ENCODE measurements at places on chromosomes 2 and 18.
A peak's percentile ranks its signal among the peaks of the same experiment; 100 is the strongest.

- DNase-seq = no peak
Measured at GRCh38 chr2:123163398-123163797, 861.7 kb upstream of the CNTNAP5 start.

DNA sequence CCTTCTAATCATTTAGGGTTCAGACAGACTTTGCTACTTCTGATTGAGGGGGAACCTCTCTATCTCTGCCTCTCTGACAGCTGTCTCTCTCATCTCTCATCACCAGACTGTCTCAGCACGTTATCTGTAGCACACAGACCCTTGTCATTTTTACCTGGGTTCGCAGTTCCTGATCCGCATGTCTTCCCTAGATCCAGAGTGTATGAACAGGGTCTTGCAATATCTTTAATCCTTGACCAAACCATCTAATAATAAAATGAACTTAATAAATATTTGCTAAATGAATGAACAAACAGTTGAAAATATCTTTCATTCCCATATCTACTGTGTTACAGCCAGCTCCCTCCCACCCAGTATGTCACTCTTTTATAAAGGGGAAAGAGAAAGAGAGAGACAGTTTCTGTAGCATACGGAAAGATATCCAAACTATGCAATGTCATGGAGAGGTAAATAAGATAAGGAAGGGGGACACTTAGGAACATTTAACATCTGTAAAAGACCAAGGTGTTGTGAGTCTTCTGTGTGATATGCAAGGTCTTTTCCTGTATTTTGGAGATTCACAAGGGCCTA, 507.6 kb downstream of the SUCLG1 start:
- DNase-seq = no peak

GRCh38 chr18:34330308-34330707, 105.6 kb upstream of the NOL4 start:
- DNase-seq = no peak

DNA sequence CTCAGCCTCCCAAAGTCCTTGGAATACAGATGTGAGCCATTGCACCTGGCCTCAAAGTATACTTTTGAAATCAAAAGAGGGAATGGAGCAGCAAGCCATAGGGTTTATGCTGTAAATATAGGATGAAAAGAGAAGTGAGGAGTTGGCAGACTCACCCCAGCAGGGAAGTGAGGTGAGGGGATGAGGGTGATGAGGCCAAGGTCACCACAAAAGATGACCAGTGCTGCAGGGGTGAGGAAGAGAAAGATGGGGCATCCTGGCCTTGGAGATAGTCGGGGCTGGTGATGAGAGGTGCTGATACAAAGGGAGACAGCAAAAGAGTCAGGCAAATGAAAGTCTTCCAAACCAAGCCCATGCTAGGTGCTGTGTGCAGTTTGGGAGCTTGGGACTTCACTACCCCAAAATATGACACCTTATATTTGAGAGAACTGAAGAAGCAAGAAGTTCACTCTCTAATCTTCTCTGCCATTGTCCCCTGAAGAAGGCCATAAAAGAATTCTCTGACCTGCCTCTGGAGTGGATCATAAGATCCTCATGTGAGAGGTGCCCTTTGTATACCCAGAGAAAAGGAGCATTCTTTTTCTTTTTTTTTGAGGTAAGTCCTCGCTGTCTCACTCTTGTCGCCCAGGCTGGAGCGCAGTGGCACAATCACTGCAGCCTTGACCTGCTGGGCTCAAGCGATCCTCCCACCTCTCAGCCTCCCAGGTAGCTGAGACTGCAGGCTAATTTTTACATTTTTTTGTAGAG, 31.0 kb downstream of the TGIF1 start:
- no peak for DNase-seq

GRCh38 chr2:99811544-99811943, 321.7 kb upstream of the REV1 start:
- no peak for DNase-seq

GRCh38 chr2:162934191-162934590, 95.6 kb upstream of the KCNH7 start:
- DNase-seq = no peak

- no peak for DNase-seq
Measured at GRCh38 chr2:11094021-11094810, 61.1 kb upstream of the SLC66A3 start.

GRCh38 chr2:55403256-55403998, 16.2 kb downstream of the CCDC88A start:
- no peak for DNase-seq

DNA sequence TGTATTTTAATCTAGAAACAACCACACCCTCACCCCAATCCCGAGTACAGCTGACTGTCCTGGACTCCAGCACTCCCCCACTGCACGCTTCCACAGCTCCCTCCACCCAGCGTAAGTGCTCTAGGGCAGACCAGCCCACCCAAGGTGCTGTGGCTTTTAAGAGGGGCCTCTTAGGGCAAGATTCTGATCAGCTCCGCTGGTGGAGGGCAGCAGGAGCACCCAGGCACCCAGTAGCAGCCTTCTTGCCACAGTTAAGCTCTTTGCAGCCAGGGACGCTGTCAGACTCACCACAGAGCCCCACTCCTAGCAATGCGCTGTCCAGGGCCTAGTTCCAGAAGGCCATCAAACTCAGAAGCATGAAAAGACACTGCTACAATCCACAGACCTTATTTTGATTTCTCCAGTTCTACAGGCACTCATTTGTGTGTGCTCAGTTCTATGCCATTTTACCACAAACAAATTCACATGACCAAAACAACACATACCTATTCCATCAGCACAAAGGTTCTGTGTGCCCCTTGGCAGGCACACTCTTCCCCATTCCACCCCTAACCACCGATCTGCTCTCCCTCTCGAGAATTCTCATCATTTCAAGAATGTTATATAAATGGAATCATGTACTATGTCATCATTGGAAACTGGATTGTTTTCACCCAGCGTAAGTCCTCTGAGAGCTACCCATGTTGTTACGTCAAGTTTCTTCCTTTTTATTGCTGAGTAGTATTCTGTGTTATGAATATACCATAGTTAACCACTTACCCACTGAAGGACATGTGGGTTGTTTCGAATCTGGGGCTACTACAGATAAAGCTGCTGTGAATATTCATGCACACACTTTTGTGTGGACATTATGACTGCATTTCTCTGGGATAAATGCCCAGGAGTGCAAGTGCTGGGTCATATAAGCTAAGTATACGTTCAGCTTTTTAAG, 40.4 kb downstream of the PTPN2 start:
- no peak for DNase-seq

DNA sequence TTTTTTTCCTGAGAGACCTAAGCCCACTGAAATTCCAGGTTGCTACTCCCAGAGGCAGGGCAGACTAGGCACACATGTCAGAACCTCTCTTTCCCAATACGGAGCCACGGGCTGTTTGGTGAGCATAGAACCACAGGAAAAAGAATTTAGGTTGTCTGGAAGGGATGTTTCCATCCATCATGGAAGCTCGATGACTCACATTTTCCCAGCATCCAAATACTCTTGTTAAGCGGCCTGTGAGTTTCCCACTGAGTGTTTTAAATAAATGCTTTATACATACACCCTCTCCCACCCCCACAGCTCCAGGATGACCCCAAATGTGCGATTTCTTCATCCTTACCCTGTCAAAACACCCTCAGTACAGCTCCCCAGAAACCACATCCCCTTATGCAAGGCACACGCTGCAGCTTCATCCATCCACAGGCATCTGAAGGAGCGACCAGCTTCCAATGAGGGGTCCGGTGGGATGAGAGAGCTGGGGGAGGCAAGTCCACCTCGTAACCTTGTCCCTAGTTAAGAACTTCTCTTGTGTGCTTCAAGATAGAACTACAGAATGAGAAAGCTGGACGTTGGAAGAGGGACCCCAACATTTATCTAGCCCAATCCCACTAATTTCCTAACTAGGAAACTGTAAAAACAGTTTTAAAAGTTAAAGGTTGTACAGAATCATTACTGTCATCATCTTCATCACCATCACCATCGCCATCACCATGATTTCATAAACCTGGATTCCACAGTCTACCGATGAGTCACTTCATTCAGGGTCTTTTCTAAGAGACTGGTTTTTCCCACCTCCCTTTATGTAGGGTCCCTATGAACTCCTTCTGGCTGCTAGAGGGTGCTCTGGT, 63.5 kb upstream of the FZD7 start:
- DNase-seq = no peak

GRCh38 chr2:100119235-100119634, 23.2 kb downstream of the AFF3 start:
- no peak for DNase-seq

- peak; percentile 63 for DNase-seq
Measured at GRCh38 chr2:203871371-203871983, 3.9 kb downstream of the CTLA4 start.

DNA sequence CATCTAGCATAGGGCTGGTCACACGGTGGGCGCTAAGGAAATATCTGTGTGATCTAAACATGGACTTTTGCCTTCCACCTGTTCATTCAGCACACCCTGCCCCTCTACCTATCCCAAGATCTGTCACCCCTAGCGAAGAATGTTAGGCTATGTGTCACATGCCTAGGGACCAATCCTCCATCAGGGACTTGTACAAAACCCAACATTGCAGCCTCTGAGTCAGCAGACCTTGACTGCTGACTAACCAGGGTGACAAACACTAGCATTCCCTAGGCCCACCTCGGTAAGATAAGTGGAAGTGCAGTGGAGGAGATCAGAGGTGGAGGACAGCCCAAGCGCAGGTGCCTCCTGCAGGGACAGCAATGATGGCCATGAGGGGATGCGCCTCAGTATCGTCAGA, 99.2 kb downstream of the SOX11 start:
- DNase-seq = no peak

All from activated T-cell treated with anti-CD3 and anti-CD28 coated beads, Interleukin-2, amount 50 U/mL, for 48 hours (primary cell).